ENCODE measurements at places on chromosomes 5 and 9.

DNA sequence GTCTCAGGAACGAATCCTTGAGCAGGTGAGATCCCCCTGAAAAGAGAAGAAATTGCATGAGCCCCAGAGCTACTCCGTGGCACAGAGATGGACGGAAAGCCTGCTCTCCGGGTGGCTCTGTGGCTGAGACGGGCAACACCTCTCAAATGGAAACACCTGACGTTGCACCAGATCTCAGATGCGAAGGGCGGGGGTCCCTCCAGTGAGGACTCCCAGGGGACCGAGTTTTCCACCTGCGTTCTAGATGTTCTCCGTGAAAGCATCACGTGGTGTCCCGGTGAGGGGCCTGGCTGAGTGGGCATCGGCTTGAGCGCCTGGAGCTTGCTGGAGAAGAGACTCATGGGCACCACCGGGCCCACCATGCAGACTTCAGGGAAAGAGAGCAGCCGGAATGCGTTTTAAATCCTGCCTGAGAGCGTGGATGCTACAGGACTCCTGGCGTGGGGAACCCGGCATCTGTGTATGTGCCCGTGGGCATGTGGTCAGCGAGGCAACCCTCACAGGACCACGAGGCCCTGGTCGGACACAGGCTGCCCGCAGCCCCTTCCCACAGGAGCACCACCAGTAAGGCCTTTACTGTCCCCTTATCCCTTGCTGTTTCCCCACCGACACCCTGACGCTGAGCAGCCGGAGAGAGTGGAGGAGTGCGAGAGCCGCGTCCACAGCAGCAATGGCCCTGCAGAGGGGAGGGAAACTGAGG, 378.4 kb upstream of the IRX4 start:
- no peak for DNase-seq

DNA sequence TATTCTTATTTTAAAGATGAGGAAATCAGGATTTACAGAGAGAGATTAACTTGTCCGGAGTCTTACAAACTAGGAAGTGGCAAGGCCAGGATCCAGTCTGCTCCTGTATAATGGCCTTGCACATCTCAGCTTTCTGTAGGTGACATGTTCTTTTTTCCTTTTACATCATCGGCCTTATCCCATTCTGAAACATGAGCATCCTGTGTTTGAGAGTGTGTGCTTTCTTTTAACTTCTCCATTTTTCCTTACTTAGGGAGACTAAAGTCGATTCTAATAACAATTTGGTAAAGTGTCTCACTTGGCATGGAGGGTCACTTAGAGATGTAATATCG, 214.6 kb downstream of the CD180 start:
- no peak for DNase-seq

DNA sequence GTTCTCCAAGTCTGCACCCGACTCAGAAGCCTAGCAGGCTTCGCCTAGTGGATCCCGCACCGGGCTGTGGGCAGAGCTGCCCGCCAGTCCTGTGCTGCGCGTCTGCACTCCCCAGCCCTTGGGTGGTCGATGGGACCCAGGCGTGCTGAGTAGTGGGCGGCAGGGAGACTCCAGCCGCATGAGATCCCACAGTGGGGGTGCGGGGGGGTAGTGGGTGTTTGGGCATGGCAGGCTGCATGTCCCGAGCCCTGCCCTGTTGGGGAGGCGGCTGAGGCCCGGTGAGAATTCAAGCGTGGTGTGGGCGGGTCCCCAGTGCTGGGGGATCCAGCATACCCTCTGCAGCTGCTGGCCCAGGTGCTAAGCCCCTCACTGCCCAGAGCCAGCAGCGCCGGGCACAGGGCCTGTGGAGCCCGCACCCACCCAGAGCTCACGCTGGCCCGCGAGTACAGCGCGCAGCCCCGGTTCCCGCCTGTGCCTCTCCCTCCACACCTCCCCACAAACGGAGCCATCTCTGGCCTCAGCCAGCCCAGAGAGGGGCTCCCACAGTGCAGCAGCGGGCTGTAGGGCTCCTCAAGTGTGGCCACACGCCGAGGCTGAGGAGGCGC, 53.9 kb upstream of the BNC2 start:
- no peak for DNase-seq

- DNase-seq = no peak
Measured at GRCh38 chr9:86600977-86601376, 246.8 kb upstream of the TUT7 start.

GRCh38 chr9:92234514-92234913, 59.0 kb downstream of the IARS1 start:
- no peak for DNase-seq

GRCh38 chr9:134781591-134782302, 98.9 kb upstream of the FCN2 start:
- DNase-seq = no peak

DNA sequence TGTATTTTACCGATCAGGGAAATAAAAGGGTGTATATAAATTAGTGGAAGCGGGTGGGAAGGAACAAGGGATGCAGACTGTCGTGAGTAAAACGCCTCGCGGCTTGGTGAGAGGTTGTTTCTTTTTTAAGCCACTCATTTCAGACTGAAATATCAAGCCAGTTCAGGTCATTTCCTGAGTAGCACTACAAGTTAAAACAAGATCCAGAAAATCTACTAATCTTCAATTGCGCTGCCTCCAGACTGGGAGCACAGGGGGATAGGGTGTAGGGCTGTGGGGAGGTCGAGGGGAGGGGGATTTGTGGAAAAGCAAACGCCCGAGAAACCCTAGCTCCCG, 140.8 kb downstream of the TSSK1B start:
- no peak for DNase-seq

GRCh38 chr5:116671211-116671736, 96.7 kb upstream of the SEMA6A start:
- DNase-seq = no peak

GRCh38 chr9:114000671-114001409, 77.3 kb downstream of the AMBP start:
- no peak for DNase-seq
